ENCODE measurements at places on chromosomes 4 and X.

DNA sequence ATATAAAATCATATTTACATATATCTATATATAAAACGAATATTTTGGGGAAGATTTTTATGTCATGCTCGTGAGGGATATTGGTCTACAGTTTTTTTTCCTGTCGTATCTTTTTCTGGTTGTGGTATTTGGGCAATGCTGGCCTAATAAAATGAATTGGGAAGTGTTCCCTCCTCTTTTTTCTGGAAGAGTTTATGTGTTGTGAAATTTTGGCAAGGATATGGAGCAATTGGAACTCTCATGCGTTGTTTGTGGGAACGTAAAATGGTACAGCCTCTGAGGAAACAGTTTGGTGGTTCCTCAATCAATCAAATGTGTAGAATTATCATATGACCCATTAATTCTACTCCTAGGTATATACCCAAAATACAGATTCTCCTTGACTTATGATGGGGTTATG, 69.8 kb downstream of the ZNF182 start:
- DNase-seq = no peak

GRCh38 chrX:20143111-20143510, 1.5 kb upstream of the EIF1AX start:
- no peak for DNase-seq

DNA sequence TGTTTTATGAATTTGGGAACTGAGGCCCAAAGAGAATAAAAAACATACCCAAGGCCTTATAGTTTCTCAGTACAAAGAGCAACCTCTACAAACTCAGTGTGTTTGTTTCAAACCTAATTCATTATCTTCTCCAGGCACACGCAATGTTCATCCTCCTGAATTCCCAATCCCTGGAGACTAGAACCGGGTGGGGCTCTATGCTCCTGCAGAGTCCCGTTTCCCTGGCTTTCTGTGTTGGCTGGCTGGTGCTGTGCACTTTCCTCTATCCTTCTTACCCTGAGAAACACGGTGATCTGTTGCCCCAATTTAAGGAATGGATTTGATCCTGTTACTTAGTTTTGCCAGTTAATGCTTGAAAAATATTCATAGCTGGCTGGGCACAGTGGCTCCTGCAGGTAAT, 63.9 kb downstream of the FGFBP1 start:
- no peak for DNase-seq

GRCh38 chr4:152509595-152510225, 26.2 kb downstream of the FBXW7 start:
- DNase-seq = no peak

DNA sequence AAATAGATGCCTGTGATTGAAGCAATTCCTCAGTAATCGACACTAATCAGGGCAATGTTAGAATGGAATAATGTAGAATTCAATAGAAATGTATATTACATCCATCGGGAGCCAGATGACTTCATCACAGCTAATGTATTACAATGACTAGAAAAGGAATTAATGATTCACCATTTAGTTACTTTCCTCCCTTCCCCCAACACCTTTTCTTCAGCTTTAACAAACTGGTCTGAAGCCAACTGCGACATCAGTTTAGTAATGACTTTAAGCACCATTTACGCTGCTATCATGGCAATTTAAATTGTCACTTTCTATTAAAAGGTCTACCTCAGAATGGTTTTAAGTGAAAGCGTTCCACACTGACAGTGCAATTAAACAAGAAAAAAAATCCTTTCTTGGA, 45.1 kb downstream of the SUPT20HL2 start:
- DNase-seq = no peak

- no peak for DNase-seq
These were observed 5.4 kb downstream of the ZCCHC18 start for GRCh38 chrX:104117759-104118158.

DNA sequence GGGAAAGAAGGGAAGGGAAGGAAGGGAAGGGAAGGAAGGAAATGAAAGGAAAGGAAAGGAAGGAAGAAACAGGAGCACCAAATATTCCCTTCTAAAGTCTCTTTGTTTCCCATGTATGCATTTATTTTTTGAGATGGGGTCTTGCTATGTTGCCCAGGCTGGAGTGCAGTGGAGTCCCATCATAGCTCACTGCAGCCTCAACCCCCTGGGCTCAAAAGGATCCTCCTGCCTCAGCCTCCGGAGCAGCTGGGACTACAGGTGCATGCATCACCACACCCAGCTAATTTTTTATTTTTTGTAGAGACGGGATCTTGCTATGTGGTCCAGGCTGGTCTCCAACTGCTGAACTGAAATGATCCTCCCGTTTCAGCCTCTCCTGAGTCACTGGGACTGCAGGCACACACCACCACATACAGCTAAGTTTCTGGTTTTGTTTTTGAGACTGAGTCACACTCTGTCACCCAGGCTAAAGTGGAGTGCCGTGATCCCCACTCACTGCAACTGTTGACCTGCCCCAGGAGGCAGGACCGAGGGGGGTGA, 102.8 kb downstream of the CRLF2 start:
- no peak for DNase-seq

DNA sequence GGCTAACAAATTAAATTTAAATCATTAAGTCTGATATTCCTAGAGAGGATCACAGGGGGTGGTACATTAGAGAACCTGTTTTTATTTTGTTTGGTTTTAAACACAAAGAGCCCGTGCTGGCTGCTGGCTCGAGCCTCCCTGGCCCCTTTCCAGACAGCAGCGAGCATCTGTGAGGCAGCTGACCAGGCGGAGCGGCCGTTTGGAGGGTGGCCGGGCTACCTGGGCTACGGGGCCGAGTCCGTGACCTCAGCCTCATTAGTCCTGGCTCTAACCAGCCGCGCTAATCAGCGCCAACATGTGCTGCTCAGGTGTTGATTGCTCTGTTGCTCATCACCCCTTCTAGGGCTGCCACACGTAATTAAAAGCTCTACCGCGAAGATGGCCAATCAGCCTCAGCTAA, 35.3 kb downstream of the DCTD start:
- DNase-seq = no peak

- DNase-seq = no peak
These were observed 125.9 kb downstream of the MFAP3L start for GRCh38 chr4:169900241-169900845.

DNA sequence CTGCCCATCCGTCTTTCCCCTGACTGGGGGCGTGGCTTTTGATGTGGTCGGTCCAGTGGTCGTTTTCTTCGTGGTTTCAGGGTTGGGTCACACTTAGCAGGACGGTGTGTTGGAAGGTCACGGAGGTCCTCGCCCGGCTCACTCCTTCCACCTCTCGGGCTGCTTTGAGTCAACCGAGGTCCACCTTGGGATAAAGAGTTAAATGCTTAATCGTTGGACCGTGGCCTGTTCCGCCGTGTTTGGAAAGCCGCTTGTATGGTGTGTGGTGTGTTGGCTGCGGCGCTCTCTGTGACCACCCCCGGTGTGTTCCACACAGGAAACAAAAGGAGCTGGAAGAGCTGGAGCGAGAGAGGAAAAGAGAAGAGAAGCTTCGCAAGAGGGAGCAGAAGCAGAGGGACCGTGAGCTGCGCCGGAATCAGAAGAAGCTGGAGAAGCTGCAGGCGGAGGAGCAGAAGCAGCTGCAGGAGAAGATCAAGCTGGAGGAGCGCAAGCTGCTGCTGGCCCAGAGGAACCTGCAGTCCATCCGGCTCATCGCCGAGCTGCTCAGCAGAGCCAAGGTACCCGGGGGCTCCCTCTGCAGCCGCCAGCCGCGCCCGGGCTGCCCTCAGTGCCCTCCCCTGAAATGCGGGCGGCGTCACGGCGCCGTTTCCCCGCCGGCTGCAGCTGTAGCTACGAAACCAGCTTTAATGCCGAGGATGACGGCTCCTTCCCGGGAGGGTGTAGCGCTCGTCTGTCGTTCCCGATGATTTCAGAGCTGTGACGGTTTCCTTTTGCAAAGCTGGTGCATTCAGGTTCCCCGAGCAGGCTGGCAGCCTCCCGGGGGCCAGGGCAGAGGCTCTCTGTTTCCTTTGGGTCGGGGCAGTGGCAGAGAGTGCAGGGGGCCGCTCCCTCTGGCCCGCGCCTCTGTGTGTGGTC, 7.7 kb downstream of the AKAP17A start:
- DNase-seq = no peak

DNA sequence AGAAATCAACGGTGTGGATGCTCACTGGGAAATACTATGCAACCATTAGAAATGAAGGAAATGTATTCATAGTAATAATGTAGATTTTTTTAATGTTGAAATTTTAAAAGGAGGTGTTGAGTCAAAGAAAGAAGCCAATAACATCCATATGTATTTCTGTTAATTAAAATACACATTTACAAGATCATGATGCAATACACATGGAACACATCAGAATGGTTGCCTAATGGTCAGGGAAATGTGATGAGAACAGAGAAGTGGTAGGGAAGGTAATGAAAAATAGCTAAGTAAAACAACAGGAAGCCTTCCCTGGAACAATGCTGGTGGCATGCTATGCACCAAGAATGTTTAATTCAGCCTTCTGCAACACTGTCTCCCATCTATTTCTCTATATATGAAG, 18.2 kb downstream of the AREG start:
- no peak for DNase-seq

DNA sequence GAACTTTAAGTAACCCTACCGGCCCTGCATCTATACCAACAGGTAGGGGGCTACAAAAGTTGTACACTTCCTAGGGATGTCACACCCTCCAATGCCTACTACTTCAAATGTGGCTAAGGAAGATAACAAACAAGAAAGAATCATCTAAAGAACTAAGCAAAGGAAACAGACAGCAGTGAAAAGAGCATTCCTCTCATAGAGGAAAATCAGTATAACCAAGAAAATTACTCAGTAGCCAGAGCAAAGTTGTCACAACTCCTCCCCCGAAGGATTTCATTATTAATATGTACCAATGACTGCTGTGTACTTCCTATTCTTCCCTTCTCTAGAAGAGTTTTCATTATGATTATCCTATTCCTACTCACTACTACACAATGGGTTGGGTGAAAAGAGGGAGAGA, 12.6 kb downstream of the ANKRD17 start:
- no peak for DNase-seq

DNA sequence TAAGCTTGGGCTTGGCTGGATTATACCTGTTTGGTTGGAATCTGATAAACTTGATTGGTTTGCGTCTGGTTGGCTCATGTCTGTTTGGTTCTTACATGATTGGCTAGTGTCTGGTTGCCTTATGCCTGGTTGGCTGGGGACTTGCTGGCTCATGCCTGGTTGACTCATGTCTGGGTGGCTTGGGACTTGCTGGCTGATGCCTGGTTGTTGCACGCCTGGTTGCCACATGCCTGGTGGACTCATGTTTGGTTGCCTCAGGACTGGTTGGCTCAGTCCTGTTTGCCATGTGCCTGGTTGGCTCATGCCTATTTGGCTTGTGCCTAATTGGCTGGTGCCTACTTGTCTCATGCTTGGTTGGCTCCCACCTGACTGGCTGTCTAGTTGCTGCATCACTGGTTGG, 104.5 kb downstream of the APOOL start:
- no peak for DNase-seq

- no peak for DNase-seq
These were observed 277.7 kb downstream of the NR3C2 start for GRCh38 chr4:148164557-148164956.
